CD4-positive, alpha-beta T cell treated with Interleukin-15 for 1 hour (primary cell): ENCODE measurements at places on chromosomes 5 and 9.

DNA sequence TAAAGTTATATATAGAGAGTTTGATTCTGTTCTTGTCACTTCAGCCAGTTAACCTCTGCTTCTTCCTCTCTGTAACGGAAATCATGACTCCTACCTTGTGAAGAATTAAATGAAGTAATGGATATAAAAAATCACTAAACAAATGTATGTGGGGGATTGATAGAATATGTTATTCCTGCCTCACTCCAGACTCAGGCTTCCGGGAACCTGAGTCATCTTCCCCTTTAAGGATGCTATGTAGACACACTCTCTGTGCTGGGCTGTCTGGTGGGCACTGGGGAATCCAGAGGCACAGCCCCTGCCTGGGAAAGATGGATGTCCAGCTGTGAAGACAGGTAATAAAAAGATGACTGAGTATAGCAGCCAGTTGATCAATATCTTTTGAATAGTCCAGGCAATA is 77.4 kb downstream of the ZNF618 start:
- no peak for DNase-seq

DNA sequence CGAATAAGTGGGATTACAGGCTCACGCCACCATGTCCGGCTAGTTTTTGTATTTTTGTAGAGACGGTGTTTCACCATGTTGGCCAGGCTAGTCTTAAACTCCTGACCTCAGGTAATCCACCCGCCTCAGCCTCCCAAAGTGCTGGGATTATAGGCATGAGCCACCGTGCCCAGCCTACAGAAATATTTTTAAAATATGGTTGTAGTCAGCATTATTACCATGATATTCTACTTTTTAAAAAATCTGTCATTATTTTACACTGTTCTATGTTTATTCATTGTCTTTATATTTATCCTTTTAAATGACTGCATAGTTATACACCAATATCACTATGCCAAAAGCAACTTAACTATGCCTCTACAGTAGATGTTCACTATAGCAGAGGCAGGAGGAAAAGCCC is 41.6 kb upstream of the SLC30A5 start:
- DNase-seq: no peak

DNA sequence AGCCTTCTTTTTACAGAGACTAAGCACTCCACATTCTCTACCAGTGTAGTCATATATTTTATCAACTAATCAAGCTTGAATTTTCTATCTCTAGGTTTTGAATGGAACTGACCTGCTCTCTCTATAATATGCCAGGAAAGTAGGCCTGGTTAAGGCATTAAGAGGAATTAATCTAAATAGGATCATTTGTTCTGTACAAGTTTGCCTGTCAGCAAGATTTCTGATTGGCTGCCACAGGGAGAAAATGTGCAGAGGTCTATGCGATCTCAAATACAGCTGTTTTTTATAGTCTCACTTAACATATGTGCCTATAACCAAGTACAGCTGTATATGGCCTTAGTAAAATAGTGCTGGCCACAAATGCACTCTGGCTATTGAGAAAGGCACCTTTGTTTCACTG is 418.8 kb downstream of the KDM4C start:
- DNase-seq: no peak

GRCh38 chr5:134153241-134153640 is 23.5 kb downstream of the SKP1 start:
- no peak for DNase-seq

- peak; percentile 29 for DNase-seq
Observed at GRCh38 chr5:36877667-36878391, 1.3 kb downstream of the NIPBL start.

DNA sequence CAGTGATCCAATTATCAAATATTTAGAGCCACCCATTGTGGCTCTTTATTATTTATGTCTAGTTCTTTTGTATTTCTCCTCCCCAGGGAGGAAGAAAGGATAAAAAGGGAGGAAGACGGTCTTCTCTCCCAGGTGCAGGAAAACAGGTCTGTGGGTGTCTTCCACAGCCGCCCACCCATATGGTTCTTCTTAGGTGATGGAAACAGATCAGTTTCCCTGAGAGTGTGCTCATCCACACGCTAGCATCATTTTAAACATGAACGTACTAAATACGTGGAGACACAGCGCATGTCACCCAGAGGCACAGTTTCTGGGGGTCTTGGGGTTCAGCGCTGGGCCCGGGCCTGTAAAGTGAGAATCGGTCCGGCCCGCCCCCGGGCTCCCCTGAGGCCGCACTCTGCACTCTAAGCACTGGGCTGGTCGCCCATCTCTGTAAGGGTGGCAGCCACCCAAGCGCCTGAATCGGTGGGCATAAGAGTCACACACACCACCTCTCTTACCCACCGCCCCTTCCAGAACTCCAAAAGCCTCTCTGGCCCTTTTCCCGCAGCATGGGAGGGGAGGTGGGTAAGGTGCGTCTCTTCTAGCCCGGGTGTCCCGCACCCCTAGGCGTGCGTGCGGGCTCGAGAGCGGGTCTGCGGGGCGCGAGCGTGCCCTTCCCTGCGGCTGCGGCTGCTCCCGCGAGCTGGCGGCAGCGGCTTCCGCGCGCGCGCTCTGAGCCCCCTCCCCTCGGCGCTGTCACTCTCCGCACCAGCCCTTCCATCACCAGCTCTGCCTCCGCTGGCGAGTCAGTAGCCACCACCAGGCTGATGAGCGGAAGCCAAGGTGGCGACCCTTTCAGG is 1.3 kb downstream of the PTCH1 start:
- DNase-seq: no peak

DNA sequence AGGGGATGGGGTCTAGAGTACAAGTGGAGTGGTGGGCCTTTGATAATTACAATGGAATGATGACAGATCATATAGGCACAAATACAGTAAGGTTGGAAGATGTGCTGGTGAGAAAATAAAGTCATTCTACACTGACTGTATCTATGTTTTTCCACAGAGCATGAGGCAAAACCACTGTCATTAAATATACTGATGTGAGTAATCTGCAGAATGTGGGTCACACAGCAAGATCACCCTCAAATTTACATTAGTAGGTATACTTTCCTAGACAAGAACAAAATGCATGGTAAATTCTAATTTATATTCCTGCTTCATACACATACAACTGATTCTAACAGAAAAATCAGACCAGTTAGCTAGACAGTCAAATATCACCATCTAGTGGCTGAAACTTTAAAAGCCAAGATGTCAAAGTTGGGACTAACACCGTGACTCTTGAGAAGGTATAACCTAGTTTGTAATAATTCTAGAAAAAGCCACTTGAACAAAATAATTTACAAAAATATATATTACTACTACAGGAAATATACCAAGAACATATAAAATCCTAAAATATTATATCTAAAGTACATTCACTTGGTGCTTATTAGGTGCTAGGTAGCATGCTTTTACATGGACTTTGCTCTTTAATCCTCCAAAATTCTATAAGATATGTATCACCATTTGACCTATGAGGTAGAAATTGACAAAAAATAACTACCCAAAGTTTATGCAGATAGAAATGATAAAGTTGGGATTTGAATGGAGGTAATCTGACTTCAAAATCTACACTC is 19.5 kb downstream of the TTC33 start:
- DNase-seq: no peak

DNA sequence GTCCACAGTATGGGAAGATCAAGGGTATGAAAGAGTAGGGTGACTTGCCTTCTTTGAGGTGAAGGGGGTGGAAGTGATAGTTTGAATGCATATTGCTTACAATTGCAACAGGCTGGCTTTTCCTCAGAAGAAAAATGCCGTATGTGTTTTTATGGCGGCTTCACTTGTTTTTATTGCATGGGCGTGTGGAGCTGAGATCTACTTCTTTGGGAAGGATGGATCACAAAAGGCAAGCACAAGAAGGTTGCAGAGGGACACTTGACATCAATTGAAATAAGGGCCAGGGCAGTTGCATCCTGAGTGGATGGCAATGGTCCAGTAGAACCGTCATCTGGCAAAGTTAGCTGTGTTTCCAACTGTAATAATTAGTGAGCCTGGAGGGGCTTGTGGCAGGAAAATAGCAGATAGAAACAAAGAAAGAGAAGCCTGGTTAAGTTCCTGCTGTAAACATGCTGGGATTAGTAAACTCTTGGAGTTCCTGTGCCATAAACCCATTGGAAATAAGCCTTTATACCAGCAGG is 138.4 kb downstream of the NTRK2 start:
- DNase-seq: no peak

- no peak for DNase-seq
Observed at GRCh38 chr5:141657937-141658545, 6.8 kb upstream of the FCHSD1 start.

DNA sequence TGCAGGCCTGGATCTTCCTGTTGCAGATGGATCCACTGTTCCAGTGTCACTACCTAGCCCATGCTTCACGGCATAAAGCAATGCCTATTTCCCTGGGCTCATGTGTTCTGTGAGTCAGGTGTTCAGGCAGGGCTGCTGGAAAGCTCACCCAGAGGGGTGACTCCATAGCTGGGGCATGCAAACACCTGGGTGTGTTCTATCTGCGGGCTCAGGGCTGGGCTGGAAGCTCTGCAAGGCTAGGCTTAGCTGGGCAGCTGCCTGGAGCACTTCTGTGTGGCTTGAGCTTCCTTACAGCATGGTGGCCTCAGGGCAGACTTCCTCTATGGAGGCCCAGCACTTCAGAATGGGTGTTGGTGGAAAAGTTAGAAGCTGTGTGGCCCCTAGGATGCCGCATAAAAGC is 139.9 kb downstream of the GADD45G start:
- no peak for DNase-seq

- no peak for DNase-seq
Observed at GRCh38 chr5:111855356-111855755, 98.4 kb upstream of the NREP start.

DNA sequence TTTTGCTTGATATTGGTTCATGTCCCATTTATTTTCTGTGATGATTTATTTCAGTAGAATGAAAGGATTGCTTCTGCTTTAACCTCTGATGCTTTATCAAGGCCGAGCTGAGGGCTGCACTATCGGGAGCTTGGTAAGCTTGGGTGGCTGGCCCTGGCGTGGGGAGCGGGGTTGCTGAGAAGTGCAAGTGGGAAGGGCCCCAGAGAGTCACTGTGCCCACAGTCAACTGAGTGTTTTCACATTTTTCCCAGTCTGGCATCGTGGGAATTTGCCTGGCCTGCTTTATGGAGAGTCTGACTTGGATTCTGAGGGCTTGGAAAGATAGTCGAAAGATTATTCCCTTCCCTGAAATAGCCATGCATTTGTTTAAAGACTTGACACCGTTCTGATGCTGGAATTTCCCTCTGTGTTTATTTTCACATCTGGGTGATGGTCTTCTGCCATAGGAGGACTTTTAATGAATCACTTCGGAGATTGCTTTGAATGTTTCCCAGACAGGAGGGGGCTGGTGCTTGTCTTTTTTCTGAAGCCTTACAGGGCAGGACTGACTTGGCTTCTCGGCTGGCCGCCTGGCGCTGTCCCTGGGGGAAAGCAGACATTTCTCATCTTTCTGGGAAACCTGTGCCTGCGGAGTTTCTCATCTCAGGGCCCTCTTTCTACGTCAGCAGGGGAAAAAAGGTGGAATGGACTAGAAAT is 139.0 kb downstream of the BOD1 start:
- no peak for DNase-seq

DNA sequence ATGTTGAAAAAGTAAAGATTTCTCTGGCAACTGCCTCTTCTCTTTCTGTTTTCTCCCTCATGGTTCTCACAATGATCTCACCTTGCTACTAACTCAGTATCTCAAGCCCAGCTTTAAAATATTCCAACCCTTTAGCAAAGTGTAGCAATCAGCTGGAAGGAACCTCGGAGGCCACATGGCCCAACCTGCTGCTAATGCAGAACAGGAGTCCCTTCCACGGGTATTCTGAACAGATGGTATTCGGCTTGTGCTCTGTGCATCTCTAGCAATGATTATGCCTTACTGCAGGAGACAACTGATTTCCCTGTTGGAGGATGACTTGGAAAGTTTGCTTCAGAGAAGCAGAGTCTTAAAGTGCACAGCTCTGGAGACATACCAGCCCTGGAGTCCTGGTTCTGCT is 151.8 kb upstream of the PPP1R2B start:
- no peak for DNase-seq

DNA sequence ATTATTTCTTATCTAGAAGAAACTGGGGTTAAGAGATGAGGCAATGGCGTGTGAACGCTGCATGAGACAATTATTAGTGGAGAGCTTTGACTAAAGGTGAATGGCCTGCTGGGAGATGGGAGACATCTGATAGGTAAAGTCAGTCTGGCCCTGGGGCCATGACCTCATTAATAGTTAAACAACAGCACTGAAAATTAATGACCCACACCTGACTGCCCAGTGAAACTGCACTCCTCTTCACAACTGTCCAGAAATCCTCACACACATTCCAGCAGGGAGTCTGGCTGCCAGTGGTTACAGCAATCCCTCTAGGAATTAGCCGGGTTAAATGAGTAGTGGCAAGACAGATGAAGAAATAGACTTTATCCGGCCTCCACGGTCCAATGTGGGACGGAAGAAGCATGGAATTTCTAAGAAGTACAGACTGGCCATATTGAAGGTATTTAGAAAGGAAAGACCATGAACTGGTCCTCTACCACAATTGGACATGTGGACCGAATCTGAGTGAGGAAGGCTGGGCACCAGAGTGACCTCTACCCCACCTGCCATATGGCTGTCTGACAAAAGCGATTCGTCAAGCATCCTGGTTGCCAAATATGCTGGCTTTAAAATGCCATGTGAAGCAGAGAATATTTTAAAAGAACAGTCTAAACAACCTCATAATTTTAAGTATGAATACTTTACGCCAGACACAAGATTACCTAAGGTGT is 138.4 kb downstream of the EFNA5 start:
- DNase-seq: no peak

DNA sequence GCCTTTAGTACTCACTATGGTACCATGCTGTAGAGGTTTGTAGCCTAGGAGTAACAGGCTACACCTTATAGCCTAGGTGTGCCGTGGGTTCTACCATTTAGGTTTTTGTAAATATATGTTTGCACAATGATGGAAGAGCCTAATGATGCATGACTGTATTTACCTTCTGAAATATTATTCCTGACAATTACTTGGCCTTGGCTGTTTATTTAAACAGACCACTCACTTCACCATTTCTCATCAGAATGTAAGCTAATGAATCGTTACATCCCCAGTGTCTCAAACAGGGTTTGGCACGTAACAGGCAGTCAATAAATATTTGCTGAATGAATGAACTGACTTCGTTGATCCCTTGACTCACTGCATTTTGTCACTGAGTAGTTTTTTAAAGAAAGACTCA is 93.1 kb downstream of the MED27 start:
- DNase-seq: no peak

DNA sequence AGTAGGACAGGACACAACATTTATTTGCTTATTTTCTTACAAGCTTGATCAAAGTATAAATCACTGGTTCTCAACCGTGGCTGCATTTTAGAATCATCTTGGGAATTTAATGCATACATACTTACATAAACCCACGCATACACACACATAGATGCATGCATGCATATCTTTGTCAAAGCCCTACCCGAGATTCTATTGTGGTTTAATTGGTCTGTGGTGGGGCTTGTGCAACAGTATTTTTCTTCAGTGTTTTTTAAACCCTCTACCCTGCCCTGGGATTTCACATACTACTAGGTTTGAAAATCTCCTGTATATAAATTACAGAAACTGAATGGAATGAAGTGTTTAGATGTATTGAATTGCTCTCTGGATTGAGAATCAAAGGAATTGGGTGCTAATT is 1166.2 kb downstream of the MAT2B start:
- no peak for DNase-seq

GRCh38 chr5:73387601-73388305 is 60.8 kb downstream of the FOXD1 start:
- DNase-seq: peak; percentile 37
